ENCODE measurements at places on chromosomes 13 and 19.

DNA sequence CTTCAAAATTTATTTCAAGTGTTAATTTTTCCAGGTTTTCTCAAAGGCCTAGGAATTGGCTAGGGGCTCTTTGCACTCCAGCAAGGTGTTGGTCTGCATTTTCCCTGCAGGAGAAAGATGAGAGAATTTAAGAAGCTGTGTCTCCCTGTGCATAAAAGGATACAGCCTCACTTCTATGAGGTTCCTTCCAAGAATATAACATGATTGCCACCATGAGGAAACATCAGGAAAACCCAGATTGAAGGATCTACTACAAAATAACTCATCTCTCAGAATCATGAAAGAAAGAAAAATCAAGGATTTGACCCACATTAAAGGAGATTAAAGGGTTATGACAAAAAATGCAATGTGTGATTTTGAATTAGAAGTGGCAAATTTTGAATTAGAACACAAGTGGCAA is 69.9 kb downstream of the RUBCNL start:
- no peak for DNase-seq

- DNase-seq, result no peak
Measured at GRCh38 chr13:98214008-98214643, 37.1 kb upstream of the RNF113B start.

DNA sequence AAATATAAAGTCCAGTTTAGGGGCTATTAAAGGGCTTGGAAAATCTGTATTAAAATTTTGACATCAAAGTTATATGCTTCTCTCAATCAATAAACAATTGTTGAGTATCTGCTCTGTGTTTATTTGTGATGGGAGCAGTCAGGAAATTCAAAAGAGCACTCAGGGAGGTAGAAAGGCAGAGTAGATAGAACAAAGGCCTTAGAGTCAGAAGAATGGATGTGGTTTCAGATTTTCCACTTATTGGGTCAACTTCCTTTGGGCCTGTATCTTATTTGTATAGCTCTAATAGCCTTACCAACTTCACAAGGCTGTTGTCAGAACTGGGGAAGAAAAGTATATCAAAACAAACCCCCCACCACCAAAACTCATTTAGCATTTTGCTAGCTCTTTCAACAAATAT is 302.6 kb downstream of the SPRY2 start:
- DNase-seq, result no peak

- no peak for DNase-seq
Measured at GRCh38 chr13:100022798-100023197, 41.2 kb downstream of the ZIC2 start.
